ENCODE measurements at places on chromosomes 13 and 19.

DNA sequence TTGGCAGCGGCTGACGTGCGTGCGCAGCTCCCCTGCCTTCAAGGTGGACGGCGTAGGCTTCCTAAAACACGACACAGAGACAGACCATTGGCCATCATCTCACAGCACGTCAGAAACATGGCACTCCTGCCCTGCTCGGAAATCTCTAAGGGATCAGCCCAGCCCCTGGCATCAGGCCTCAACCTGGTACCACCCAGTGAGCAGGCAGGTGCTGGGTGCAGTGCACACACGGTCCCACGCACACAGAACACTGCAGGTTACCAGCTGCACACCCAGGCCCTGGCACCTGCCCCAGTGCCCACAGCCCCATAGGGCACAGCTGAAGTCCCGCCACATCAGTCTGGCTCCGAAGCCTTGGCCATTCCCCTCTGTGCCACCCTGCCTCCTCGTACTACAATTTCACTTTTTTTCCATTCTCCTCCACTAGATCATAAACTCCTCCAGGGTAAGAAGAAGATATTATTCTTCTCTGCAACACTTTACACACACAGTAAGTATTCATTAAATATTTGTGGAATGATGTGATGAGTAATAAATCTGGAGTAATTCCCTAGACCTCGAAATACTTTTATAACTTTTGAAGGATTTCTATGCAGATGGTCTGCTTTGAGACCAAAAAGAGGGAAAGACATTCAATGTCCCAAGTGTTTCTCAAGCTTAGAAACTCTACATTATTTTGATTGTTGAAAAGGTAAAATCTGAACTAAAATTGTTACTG lies 156.4 kb downstream of the COL4A1 start:
- no peak for DNase-seq

- no peak for DNase-seq
These were observed 196.7 kb downstream of the TBC1D4 start for GRCh38 chr13:75285310-75285709.

DNA sequence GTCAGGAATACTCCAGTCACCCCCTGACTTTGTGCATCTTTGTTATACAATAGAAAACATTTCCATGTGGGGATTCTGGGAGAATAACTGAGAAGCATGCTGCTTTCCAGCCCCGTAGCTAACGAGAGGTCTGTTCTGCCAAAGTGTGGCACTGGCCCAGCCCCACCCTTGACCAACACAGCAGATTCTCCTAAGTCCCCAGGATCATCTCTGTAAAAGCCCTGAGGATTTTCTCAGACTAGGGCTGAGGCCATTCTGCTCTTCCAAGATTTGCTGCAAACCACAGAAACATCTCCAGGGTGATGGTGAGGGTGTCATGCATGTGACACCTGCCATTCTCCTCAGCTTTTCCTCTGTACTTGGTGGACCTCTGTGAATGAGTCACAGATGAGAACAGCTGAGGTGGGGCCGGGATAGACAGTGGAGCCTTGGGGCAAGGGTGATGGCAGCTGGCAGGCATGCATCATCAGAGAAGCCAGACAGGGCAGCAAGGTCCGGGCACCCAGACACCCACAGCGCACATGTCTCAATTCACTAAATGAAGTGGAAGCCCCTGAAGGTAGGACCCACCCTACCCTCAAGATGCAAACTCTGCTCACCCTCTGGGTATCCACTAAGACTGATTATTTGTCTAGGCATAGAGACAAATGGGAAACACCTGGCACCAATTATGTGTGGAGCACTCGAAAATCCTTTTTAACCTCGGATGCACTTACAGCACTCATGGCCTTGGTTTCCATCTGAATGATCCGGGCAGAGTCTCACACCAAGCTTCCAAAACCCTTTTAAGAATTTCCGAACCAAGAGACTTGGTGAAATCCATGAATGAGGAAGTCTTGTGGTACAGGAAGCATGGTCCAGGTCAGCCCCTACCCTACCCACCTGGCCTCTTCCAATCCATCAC lies 20.1 kb upstream of the DOCK9 start:
- DNase-seq = peak; percentile 22

DNA sequence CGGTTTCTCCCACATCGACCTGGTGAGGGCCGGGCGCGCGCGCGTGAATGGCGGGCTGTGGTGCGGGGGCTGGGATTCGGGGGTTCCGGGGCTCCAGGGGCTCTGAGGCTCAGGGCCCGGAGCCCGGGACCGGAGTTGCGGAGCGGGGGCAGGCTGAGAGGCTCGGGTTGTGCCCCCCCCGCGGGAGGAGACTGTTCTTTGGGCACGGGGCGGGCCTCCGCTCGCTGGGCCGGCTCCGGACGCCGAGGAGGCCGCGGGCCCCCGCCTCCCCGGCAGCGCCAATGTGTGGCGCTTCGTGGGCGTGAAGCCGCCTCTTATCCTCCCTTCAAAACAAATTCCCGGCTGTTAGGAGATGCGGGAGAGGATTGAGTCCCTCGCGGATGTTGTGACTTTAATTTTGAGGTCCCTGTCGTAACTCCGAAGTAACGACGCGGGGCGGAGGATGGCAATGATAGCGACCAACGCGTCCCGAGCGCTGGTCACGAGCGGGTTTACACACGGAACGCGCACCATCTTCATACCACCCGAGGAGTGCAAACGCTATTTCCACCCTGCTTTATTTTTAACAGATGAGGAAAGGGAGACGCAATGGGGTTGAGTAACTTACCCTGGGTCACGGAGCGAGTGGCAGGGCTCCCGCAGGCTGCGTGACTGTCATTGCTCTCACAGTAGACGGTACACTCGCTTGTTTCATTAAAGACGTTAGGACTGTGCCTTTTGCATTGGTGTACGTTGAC lies 536 bp downstream of the UBA2 start:
- DNase-seq = peak; percentile 52

- no peak for DNase-seq
These were observed 2041.4 kb downstream of the PCDH9 start for GRCh38 chr13:65188721-65189120.

GRCh38 chr19:739998-740715 lies 10.8 kb upstream of the MISP start:
- no peak for DNase-seq

GRCh38 chr19:6723738-6724137 lies 3.3 kb upstream of the C3 start:
- DNase-seq = no peak

DNA sequence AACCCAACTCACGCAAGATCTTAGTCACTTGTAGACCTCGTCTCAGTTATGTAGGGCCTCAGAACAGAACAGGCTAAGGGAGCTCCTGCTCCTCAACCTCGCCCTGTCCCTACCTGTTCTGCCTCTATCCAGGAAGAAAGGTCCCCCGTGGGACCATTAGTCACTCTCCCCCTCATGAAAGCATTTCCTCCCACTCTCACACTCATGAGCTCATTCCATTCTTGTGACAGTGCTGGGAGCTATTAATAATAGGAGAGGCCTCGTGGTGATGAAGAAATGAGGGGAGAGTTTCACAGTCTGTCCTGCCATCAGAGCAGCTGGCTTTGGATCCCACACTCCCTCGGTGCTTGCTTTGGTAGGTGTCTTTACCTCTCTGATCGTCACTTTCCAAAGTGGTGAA lies 10.2 kb downstream of the PPP2R1A start:
- no peak for DNase-seq

DNA sequence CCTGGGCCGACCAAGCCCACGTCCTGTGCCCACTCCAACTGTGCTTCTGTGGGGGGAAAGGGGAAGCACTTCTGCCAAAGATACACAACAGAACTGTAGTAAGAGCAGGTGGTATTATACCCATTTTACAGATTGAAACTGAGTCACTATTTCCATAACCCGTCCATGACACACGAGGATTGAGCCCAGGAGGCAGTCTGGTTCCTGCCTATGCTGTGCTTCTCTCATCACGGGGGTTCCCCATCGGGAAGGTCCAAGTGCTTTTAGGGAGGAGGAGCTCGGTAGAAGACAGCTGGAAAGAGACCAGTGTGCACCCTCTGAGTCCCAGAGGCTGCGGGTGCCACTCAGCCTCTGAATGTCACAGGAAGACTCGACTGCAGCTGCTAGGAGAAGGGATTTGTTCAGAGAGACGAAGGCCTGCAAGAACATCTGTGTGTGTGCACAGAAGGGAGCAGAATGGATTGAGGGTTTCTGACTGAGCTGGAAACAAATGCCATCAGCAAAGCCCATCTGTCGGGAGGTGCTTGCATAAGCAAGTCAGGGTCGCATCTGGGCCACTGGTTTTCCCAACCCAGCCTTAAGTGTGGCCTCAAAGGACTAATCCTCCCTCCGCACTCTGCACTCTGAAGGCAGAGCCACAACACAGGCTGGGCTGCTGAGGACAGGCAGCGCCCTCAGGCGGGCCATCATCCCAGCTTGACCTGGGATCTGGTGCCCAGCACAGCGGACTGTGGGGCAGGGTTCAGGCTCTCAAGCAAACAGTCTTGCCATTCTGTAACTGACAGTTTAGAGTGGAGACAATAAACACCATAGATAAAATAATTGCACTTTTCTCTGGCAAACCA lies 150.0 kb downstream of the DPF1 start:
- DNase-seq = peak; percentile 65

GRCh38 chr13:41465241-41465847 lies 8.0 kb downstream of the RGCC start:
- DNase-seq = no peak
